Transverse colon (tissue), 4 donors: ENCODE measurements at places on chromosomes 1 and 21. TPM values are rescaled to one million over a fixed set of nuclear protein-coding genes. Genes with fewer than 3 reads are reported as not detected.
A peak's percentile ranks its signal among the peaks of the same experiment; 100 is the strongest.

- no peak overlapping the region for H3K27ac ChIP-seq
- H3K27me3 ChIP-seq: no peaks in the 10 kb centered on the region
- H3K36me3 ChIP-seq: no peaks in the 10 kb centered on the region
- DNase-seq: no peak
- H3K4me1 ChIP-seq: peaks cover 29% of the 10 kb centered on the region
These were observed 9.3 kb downstream of the COQ8A start for GRCh38 chr1:226949401-226949800.

- DNase-seq: no peak
- H3K36me3 ChIP-seq: no peaks in the 10 kb centered on the region
- no peaks in the 10 kb centered on the region for H3K27me3 ChIP-seq
- no peaks in the 10 kb centered on the region for H3K4me1 ChIP-seq
- no peak overlapping the region for H3K27ac ChIP-seq
- no peak overlapping the region for H3K4me3 ChIP-seq
These were observed 61.2 kb upstream of the MAP10 start for GRCh38 chr1:232743999-232744398.

C1orf226 gene
- 13.1 TPM for total RNA-seq

CRYZL1 gene
- total RNA-seq: 53.5 TPM

DNA sequence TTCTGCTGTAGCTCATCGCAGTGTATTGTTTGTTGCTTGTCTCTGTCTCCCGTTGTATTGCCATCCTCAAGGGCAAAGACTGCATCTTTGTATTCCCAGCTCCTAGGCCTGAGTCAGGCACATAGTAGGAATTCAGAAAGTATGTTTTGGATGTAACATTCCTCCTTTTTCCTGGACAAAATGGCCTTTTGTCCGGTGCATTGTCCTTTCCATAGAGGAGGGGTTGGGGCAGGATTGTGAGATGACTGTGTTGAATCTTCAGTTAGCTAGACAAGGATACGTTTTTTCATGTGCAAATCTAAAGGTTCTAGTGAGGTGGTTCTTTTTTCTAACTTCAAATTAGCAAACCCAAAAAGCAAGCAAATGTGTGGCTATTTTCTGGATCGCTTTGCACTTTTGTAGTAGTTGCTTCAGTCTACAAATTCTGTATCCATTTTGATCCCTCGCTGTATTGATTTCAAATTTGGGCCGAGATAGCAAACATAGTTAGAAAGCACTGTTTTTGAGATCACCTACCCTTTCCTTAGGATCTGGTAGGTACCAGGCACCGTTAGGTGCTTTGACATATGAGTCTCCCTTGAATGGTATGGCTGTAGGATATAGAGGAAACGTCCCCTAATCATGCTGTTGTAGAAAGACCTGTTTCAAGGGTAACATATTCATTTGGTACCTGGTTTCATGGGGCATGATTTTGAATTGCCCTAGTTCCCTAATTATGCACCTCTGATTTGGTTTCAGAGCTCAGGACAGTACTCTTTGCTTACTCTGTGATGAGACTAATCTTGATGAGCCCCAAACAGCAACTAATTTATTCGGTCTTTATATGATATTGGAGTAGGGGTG lies 1.2 kb downstream of the PPP1R8 start:
- DNase-seq: no peak
- H3K27ac ChIP-seq: peak overlapping the region; percentile 93
- no peaks in the 10 kb centered on the region for H3K27me3 ChIP-seq
- no peaks in the 10 kb centered on the region for H3K36me3 ChIP-seq
- H3K4me1 ChIP-seq: peaks cover 12% of the 10 kb centered on the region

DNA sequence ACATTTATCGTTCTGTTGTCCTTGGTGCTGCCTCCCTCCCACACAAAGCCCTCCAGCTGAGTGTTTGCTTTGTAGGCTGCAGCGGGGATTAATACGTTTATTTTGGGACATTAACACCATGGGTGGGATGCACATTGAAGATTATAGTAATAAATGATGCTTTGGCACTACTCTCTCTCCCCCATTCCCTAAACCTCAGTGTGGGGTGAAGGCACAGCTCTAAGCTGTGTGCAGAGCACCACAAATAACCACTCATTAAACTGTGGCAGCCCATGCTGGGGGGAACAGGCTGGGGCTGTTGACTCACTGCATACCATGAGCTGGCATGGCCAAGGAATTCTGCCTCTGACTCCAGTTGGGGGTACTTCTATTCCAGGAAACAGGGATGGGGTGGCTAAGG lies 7.7 kb downstream of the PCP4L1 start:
- peaks cover 2% of the 10 kb centered on the region for H3K4me1 ChIP-seq
- peak overlapping the region; percentile 52 for H3K27ac ChIP-seq
- H3K27me3 ChIP-seq: peaks cover 8% of the 10 kb centered on the region
- H3K36me3 ChIP-seq: no peaks in the 10 kb centered on the region
- DNase-seq: no peak

DNA sequence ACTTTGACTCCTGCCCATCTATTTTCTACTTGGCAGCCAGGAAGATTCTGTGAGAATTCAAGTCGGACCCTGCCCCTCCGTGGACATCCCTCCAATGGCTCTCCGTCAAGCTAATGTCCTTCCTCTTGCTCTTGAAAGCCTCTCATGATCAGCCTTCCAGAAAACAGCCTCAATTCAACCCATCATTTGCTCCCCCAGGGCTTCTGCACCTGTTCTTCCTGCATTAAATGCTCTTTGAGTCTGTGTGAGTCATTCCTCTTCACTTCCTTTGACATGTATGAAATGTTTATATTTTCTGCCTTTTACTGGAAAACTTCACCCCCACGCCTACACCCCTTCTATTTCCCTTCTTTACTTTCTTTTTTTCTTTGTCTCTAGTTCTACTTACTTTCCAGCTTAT lies 734.1 kb upstream of the ZP4 start:
- no peak for DNase-seq
- H3K27me3 ChIP-seq: no peaks in the 10 kb centered on the region
- no peaks in the 10 kb centered on the region for H3K36me3 ChIP-seq

- no peak overlapping the region for H3K27ac ChIP-seq
- no peak overlapping the region for H3K4me3 ChIP-seq
- H3K27me3 ChIP-seq: no peaks in the 10 kb centered on the region
- H3K36me3 ChIP-seq: no peaks in the 10 kb centered on the region
- H3K4me1 ChIP-seq: peaks cover 17% of the 10 kb centered on the region
These were observed 65.7 kb downstream of the TLR5 start for GRCh38 chr1:223077247-223077833.

DNA sequence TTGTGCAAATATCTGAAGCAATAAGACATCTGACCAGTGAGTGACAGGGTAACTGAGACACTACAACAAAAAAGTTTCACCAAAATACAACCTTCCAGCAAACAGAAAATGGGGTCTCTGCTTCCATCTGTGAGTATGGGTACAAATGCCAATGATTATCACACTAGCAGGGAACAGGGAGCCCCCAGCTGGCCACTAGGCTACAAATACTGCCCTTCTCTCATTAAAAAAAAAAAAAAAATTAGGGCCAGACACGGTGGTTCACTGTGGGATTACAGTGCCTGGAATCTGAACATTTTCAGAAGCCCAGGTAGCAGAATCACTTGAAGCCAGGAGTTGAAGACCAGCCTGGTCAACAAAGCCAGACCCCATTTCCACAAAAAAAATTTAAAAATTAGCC lies 48.4 kb upstream of the EDARADD start:
- H3K27ac ChIP-seq: no peak overlapping the region
- no peak for DNase-seq
- H3K36me3 ChIP-seq: no peaks in the 10 kb centered on the region
- no peak overlapping the region for H3K4me3 ChIP-seq

- H3K27me3 ChIP-seq: peaks cover 29% of the 10 kb centered on the region
- H3K27ac ChIP-seq: no peak overlapping the region
- DNase-seq: no peak
These were observed 4.3 kb downstream of the GPR153 start for GRCh38 chr1:6256645-6257044.

AVPR1B gene
- 14.1 TPM for total RNA-seq

LCE1B gene
- not detected for total RNA-seq

SPAG17 gene
- not detected for total RNA-seq

GRCh38 chr21:43808367-43808766 lies 19.0 kb downstream of the RRP1 start:
- no peaks in the 10 kb centered on the region for H3K27me3 ChIP-seq
- DNase-seq: no peak
- H3K36me3 ChIP-seq: no peaks in the 10 kb centered on the region
- no peak overlapping the region for H3K4me3 ChIP-seq
- H3K4me1 ChIP-seq: peaks cover 28% of the 10 kb centered on the region

DNA sequence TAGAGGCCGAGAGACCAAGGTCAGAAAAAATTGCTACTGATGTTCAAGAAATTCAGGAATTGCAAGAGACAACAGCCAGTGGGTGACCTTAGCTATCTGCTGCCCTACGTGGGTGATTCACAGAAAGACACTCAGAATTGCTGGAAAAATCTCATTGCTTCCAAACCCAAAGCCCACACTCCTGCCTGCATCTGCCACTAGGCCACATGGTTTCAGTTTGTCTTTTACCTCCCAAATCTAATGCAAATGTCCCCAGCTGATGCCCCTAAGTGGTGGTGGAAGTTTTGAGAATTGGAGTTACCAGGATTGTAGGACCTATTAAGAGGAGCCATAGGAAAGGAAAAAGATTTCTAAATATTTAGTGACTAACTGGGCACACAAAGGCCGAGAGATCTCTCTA lies 341.5 kb upstream of the CHRM3 start:
- H3K4me1 ChIP-seq: no peaks in the 10 kb centered on the region
- no peak for DNase-seq
- no peaks in the 10 kb centered on the region for H3K27me3 ChIP-seq
- no peaks in the 10 kb centered on the region for H3K36me3 ChIP-seq
- no peak overlapping the region for H3K4me3 ChIP-seq
- H3K27ac ChIP-seq: no peak overlapping the region

DNA sequence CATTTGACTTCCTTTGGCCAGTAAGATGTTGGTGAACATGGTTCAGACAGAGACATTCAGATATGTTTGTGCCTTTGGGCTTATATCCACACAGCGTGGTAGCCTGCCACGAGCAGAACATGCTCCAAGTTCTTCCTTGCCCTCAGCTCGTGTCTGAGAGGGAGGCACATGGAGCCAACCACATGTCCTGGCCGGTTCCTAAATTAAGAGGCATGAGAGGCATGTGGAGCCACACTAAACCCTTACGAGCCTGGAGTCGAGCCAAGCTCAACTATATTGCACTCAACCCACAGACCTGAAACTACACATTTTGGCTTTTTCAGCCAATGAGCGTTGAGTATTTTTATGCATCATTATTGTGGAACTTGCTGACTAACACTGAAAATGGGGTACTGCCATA lies 133.7 kb upstream of the KCNK1 start:
- no peak overlapping the region for H3K4me3 ChIP-seq
- no peaks in the 10 kb centered on the region for H3K4me1 ChIP-seq
- H3K27ac ChIP-seq: no peak overlapping the region
- no peaks in the 10 kb centered on the region for H3K36me3 ChIP-seq
- DNase-seq: no peak

PSRC1 gene
- total RNA-seq: 2.2 TPM

DNA sequence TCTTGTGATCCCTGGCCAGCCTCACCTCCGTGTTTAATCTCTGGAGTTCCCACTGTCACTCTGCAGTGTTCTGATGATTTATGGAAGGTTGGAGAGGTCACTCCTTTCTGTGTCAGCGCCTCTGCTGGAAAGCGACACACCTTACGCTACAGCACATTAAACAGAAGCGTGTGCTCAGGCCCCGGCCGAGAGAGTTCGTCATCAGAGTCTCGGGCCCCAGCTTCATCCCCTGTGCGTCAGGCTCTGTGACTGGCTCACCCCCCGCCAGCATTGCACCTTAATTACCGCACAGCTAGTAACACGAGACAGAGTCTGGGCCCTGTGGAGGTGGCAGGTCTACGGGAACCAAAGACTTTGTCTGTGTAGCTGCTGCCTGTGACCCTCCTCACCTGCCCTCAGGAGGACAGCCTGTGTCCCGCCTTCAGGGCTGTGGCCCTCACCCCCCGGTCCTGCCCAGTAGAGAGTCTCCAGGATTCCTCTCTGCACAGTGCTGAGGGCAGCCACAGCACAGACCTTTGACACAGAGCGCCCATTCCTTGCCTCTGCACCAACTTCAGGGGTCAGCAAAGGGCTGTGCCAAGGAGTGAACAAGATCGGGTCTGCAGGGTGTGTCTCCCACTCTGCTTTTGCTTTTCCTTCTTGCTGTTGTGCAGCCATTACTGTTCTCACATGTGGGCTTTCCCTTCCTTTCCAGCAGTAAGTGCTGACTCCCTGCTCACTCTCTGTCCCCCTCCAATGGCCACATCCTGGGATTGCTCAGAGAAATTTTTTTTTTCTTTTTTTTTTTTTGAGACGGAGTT lies 157.6 kb downstream of the PGBD5 start:
- no peaks in the 10 kb centered on the region for H3K36me3 ChIP-seq
- H3K27ac ChIP-seq: peak overlapping the region; percentile 80
- no peak overlapping the region for H3K4me3 ChIP-seq
- no peaks in the 10 kb centered on the region for H3K27me3 ChIP-seq
- DNase-seq: peak; percentile 73

AGMAT gene
- 24.1 TPM for total RNA-seq
